Tibial artery (tissue), 4 donors: ENCODE measurements at places on chromosomes 2 and 18.

- no peaks in the 10 kb centered on the region for H3K4me1 ChIP-seq
- no peaks in the 10 kb centered on the region for H3K36me3 ChIP-seq
- H3K4me3 ChIP-seq: no peak overlapping the region
- DNase-seq: no peak
- H3K27me3 ChIP-seq: no peaks in the 10 kb centered on the region
These were observed 390.2 kb downstream of the THSD7B start for GRCh38 chr2:137155356-137156104.

DNA sequence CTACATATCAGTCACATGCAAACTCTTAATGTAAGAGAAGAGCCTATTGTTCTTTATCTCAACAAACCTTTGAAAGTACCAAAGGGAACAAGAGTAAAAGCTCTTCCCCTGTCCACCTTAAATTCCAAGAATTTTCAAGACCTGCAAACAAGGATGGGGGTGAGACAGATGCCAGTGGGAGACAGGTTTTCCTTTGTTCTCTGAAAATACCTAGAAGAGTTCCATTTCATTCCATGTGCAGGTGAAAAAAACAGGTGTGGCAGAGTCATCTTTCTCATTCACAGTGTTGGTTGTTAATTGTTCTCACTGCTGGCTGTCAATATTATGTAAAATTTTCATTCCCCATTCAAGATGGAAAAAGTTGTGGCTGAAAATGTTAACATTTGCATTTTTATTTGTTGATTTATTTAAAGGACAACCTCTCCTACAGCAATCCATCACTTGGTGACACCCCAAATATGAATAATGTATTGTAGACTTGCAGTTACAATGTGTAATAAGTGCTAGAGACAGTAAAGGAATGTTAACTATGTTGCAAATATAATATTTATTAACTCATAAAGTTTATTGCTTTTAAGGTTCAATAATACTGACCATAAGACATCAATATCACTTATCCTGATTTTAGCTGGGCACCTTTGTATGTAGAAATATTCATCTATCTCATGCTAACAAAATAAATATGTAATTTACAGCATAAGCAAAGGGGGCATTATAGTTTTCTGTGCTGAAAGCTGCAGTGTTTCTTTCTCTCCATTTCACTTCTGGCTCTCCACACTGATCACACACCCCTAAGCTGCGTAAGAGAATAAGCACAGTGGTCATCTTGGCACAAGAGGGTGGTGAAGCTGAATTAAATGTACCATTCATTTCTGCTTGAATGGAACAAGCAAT, 347.0 kb downstream of the KIAA1328 start:
- no peaks in the 10 kb centered on the region for H3K27me3 ChIP-seq
- DNase-seq: no peak
- no peaks in the 10 kb centered on the region for H3K4me1 ChIP-seq
- H3K4me3 ChIP-seq: no peak overlapping the region

- H3K4me3 ChIP-seq: no peak overlapping the region
- no peaks in the 10 kb centered on the region for H3K36me3 ChIP-seq
- no peaks in the 10 kb centered on the region for H3K27me3 ChIP-seq
- no peaks in the 10 kb centered on the region for H3K4me1 ChIP-seq
These were observed 148.3 kb upstream of the SRD5A2 start for GRCh38 chr2:31729065-31729439.

- H3K27ac ChIP-seq: no peak overlapping the region
- peaks cover 44% of the 10 kb centered on the region for H3K36me3 ChIP-seq
- H3K4me1 ChIP-seq: no peaks in the 10 kb centered on the region
- no peaks in the 10 kb centered on the region for H3K27me3 ChIP-seq
These were observed 210.5 kb downstream of the HDAC4 start for GRCh38 chr2:239190361-239190760.

GRCh38 chr18:25145731-25146511, 206.0 kb downstream of the ZNF521 start:
- H3K4me3 ChIP-seq: no peak overlapping the region
- no peaks in the 10 kb centered on the region for H3K4me1 ChIP-seq
- H3K36me3 ChIP-seq: no peaks in the 10 kb centered on the region
- DNase-seq: no peak
- no peak overlapping the region for H3K27ac ChIP-seq
